ENCODE measurements at places on chromosomes 12 and 14.
A peak's percentile ranks its signal among the peaks of the same experiment; 100 is the strongest.

DNA sequence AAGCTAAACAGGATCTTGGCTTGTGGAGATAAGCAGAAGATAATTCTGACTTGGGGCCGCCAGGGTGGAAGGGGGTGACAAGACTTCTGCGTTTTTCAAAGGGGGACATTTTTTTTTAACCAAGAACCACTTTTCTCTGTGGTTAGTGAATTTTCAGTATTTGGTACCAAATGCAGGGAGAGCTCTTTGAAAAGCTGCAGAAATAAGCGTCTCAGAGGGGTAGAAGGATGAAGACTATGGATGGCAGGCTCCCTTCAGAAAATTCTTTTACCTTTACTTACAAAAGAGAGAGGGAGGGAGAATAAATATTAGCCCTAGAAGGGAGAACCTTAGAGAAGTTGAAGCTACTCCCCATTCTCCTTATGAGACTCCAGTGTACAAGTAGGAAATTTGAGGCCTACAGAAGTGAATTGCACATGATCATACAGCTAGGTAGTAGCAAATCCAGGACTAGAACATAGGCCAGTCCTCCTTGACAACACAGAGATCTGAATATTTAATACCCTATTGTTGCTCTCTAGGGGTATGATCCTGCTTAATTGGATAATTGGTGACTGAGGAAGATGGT lies 840 bp downstream of the MRPL52 start:
- DNase-seq, result no peak

- DNase-seq, result no peak
These were observed 98.3 kb downstream of the CFAP54 start for GRCh38 chr12:96587691-96588090.

- no peak for DNase-seq
These were observed 52.6 kb downstream of the DIP2B start for GRCh38 chr12:50557421-50557820.

DNA sequence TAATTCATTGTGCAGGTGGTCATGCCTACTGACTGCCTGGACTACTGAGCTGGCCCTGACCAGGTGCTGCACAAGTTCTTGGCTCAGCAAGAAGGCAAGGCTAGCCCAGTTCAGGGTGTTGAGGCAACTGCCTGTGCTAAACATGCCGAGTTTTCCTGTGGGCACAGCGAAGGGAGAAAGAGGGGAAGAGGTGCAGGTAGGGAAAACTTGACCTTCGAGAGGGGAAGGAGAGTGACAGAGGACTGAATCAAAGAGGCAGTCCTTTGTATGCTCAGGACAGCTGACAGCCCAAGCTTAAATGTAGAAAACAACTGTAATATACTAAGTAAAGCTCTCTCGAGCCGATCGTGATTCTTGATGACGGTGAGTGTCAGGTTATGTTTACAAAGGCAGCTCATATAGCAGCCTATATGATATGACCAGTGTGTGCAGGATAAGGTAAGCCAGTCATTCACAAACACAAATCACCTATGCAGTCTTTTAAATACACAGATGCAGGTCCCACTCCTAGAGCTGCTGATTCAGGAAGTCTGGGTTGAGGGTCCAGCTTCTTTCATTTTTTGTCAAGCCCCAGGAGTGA lies 2.6 kb downstream of the IRAK3 start:
- DNase-seq, result no peak

GRCh38 chr12:2487278-2487677 lies 307.5 kb upstream of the FKBP4 start:
- no peak for DNase-seq

GRCh38 chr12:43957732-43958372 lies 122.0 kb downstream of the TMEM117 start:
- peak; percentile 90 for DNase-seq

DNA sequence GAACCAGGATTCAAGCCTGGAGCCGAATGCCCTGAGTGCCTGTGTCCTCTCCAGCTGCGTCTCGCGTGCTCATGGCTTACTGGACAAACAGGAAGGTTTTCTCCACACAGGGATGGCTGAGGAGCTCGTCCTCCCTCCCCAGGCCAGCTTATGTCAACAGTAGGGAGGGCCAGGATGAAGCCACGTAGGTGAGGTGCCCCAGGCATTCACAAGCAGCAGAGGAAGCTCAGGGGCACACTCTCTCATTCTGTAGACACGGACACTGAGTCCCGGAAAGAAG lies 49.3 kb downstream of the TRPV4 start:
- DNase-seq, result no peak

GRCh38 chr14:75077794-75078193 lies 8.4 kb downstream of the ZC2HC1C start:
- DNase-seq, result no peak

DNA sequence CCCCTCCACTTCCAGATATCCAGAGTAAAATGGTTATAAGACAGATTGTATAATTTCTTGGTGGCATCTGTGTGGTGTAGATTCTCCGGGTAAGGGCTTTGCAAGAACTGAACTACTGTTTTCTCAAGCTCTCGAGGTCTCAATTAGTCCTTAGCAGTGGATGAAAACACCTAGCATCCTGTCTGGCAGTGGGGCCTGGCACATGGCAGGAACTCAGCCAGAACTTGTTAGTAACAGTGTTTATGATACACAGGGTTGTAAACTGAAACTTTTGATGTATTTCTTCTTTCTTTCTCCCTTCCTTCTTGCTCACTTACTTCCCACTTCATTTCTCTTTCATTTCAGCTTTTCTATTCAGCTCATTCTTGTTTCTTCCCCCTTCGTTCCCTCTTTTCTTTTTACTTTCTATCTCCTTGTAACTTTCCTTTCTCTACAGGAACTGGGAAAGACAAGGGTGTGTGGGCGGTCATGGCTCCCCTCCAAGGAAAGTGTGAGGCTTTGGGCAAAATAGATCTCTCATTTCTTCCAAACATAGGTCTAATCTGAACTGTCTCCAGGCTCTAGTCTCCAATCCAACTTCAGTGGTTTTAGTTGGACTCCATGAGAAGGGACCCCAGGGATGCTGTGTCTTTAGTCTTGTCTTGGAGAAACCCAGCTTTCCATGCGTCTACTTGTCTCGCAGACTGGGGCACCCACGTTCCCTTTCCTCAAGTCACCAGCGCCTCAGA lies 159.7 kb downstream of the PAH start:
- DNase-seq, result peak; percentile 26

DNA sequence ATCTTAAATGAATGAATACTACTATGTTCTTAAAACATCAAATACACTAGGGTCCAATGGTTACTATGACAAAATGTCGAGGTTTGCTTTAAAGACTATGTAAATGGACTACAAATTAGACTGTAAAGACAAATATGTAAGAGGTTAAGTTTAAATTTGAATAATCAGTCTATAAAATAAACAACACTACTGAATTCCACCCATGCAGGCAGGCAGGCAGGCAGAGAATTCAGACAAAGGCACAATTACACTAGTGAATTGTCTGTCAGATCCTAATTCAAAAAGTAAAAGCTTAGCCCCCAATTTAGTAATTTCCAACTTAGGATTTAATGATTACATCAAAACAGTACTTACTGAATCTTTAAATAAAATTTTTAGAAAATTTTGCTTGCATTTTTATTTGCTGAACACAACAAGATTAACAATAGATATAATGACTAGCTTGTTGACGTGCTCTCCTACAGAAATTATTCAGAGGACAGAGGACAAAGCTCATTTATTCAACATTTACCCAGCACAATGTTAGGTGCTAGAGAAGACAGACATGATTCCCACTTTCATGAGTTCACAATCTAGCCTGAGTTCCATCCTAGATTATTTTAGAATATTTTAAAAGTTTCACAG lies 97.4 kb downstream of the CDK17 start:
- no peak for DNase-seq

All from eye (tissue), 1 donor.